ENCODE measurements at places on chromosomes 12 and 14. TPM values are rescaled to one million over a fixed set of nuclear protein-coding genes. Genes with fewer than 3 reads are reported as not detected.

The RHEBL1 gene
- 2.2 TPM for polyA plus RNA-seq

The OAS1 gene
- 5.8 TPM for polyA plus RNA-seq

The CCND2 gene
- polyA plus RNA-seq = 0.96 TPM

The PHLDA1 gene
- 13.8 TPM for polyA plus RNA-seq

The PZP gene
- 0.73 TPM for polyA plus RNA-seq

The FAM222A gene
- polyA plus RNA-seq = 0.62 TPM

The TMPRSS12 gene
- not detected for polyA plus RNA-seq

The DCD gene
- polyA plus RNA-seq = not detected

The CACNA2D4 gene
- 0.58 TPM for polyA plus RNA-seq

GRCh38 chr14:34331728-34332623 is 130.1 kb downstream of the SPTSSA start:
- peak; percentile 51 for DNase-seq

DNA sequence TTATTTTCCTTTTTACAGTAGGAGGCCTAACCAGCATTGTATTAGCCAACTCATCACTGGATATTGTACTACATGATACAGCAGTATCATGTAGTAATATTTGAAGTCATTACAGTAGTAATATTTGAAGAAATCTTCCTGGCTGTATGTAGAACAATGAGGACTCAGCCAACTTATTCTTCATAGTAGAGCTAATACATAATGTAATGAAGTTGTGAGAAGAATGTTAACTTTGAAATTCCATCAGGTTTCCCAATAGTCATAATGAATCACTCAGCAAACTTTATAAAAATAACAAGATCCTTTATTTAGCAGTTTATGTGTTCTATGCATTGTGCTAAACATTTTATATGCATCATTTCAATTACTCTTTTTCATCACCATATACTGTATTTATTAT is 61.8 kb downstream of the LRRK2 start:
- no peak for DNase-seq

DNA sequence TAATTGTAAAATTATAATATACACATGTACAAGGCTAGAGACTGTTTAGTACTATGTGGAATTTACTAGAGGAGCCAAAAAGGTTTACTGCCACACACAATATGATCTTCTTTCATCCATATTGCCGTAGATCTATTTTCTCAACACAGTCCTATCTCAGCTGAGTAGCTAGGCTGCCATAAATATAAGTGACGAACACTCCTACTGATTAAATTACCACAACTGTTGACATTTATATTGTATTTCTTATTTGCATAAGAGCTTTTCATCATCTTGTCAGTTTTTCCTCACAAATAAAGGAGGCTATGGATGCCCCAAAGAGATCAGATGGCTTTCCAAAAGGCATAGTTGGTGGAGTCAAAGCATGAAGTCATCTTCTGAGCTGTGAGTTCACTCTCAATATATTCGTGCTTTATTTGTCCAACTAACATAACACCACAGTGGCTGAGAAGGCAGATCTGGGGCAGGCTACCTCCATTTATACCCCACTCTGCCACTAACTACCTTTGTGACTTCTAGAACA is 78.6 kb downstream of the CCDC59 start:
- no peak for DNase-seq

- DNase-seq = no peak
Measured at GRCh38 chr14:59622631-59623030, 46.0 kb upstream of the CCDC175 start.

GRCh38 chr12:32273063-32273522 is 126.3 kb upstream of the FGD4 start:
- no peak for DNase-seq

DNA sequence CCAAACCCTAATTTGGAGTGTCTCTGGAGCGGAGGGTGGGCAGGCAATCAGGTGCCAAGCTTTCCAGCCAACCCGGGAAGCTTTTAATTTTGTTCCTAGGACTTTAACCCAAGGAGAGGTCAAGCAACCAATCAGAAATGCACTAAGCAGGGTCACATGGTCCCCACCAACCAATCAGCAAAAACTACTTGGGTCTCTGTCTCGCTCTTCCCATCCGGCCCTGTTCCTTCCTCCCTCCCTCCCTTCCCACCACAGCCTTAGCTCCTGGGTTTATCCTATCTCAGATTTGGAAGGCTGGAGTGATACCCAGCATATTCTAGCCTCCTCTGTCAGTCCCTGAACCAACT is 7.3 kb downstream of the HOXC5 start:
- no peak for DNase-seq

DNA sequence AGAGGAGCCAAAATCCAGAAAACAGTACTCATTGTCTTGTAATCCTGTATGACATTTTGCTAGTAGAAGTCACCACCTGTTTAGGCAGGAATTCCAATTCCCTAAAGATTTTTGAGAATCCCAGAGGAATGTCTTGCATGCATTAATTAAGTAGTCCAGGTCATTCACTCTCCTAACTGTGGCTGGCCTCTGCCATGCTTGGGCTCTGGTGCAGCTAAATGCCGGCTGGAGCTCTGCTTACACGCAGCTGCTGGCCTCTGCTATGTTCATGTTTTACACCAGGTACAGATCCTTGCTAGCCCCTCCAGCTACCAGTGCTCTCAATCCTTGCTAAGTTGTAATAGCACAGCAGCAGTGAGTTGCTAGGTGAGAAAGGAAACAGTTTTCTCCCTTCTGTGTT is 16.3 kb upstream of the HIF1A start:
- no peak for DNase-seq

DNA sequence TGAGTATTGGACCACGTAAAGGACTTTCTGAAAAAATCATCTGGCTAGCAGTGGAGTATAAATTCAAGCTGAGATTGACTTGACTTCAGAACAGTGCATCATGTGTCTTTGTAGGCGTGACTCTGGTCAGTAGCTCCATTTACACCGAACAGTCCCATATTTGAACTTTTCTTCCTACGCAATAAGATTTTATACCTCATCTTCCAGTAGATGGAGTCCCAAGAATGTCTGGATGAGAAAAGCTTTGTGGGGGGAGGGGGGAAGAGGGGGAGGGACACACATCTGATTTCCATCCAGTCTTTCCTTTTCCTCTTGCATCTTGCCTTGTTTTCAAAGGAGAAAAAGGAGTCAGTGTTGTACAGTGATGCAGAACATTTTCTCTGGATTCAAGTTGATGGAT is 241.0 kb downstream of the EMP1 start:
- DNase-seq = no peak

DNA sequence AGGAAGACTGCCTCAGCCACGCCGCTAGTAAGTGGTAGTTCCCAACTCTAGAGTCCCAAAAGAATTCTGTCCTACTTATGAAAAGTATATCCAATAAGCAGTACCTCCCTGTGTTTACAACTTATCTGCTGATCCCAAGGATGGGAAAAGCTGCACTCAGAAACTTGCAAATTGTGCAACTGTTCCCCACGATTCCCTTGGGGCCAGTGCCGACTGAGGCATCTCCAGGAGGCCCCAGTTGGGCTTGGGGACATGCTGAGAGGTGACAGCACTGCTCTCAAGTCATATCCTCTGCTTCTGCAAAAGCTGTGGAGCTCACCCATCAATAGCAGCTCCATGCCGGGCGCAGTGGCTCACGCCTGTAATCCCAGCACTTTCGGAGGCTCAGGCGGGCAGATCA is 23.7 kb downstream of the SPRING1 start:
- no peak for DNase-seq

DNA sequence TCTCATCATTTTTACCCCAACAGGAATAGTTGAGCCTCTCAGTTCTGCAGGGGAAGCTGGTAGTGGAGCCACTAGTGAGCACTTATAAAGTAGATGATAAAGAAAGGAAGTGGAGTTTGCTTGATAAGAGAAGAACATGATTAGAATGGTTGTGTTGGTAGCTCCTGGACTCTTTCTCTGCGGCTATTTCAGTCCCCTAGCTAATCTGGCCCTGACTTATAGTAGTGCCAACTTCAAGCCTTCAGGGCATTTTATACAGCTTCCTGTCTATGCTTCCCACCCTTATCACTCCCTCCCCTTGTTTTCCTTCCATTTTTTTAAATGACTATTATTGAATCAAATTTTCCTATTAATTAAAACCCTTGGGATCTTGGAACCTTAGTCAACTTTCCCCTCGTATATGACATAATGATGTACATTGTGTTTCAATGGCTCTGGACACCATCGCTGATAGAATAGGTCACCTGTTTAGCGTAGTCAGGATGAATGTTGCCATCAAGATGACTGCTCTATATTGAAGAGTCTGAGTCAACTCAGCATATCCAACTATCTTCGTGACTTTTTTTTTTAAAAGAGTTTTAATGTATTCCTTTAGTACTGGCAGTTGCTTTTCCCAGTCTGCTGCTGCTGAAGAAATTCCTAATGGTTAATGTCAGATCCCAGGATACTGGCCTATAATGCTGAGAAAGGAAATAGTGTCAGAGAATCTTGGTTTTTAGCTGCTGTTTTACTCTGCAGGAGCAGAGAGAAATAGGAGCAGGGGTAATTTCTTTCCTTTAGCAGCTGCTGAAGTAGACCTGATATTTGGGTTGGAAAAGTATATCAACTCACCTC is 16.2 kb upstream of the PCNX1 start:
- DNase-seq = no peak

- peak; percentile 62 for DNase-seq
Measured at GRCh38 chr12:21559855-21560569, 33.9 kb downstream of the SPX start.

GRCh38 chr14:101819251-101819990 is 57.9 kb downstream of the PPP2R5C start:
- no peak for DNase-seq

- DNase-seq = no peak
Measured at GRCh38 chr14:26597071-26597588, 703 bp downstream of the NOVA1 start.

DNA sequence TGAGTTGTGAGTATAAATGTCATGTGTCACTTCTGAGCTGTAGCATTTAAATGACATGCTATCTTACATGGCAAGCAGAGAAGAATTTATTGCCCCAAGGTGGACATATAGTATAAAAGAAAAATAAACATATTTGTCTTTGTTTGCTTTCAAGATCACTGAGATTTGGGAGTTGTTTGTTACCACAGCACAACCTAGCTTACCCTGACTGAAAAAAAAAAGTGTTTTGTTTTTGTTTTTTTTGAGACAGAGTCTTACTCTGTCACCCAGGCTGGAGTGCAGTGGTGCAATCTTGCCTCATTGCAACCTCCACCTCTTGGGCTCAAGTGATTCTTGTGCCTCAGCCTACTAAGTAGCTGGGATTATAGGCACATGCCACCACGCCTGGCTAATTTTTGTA is 596.5 kb downstream of the MED13L start:
- no peak for DNase-seq

DNA sequence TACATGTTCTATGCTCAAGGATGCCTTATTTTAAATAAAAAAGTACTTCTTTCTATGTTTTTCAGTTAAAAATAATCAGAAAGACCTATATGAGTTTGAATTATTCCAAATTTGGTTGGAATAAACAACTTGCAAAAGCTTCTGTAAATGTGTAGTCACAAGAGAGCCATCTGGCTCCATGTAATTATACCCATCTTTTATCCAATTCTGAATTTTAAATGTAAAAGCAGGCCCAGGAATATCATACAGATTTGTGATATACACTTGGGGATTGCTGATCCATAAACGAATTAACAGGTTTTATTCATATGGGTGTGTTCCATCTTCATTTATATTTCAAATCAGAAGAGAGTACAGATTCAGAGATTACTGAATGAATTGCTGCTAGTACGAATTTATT is 329.2 kb upstream of the LRFN5 start:
- DNase-seq = no peak

- no peak for DNase-seq
Measured at GRCh38 chr14:102909911-102910310, 12.6 kb upstream of the AMN start.

Measured in endothelial cell of umbilical vein (primary cell).